ENCODE measurements at places on chromosomes 1 and 21.
A peak's percentile ranks its signal among the peaks of the same experiment; 100 is the strongest.

GRCh38 chr1:58929671-58930325 is 146.0 kb upstream of the JUN start:
- DNase-seq: peak; percentile 77

DNA sequence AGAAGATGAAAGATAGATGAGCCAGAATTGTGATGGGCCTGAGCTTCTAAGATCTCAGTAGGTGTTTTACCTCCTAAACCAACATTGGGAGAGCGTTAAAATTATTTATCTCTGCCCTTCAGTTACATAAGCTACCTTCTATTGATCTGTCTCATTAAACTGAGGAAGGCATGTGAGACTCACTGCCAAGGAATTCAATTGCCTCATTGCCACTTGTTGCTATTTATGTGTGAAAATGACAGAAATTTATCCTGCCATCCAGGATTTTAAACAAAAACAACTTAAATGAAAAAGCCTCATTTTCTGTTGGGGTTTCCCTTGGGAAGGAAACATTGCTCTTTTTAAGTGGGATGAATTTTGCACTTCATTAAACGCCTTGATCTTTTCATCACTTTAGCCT is 78.7 kb upstream of the RUNX1 start:
- no peak for DNase-seq

GRCh38 chr1:117802531-117803257 is 126.7 kb downstream of the GDAP2 start:
- no peak for DNase-seq

GRCh38 chr1:241130881-241131280 is 226.1 kb downstream of the RGS7 start:
- DNase-seq: no peak

DNA sequence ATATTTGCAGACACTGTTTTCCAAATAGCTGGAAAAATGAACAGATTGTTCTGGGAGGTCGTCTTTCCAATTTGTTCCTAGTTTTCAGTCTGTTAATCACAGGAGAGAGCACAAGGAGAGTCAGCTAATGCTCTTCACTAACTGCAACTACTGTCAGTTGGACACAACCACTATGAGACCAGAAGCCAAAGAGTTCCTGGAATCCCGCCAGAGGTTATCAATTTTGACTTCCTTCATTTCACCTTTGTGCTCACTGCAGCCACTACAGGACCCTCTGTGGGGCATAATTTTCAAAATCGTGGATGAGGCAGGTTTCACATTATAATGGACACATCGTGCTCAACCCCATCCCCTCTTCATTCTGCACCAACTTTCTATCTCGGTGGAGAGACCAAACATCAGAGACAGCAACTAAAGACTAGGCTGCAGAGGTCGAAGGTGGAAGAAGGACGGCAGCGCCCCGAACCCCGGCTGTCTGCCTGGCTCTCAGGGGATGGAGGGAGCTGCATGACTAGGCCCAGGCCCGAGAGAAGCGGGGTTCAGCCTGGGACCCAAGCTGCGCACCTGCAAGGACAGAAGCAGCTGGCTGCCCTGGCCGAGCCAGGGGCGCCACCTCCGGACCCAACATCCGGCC is 602 bp downstream of the KIAA0319L start:
- peak; percentile 74 for DNase-seq

DNA sequence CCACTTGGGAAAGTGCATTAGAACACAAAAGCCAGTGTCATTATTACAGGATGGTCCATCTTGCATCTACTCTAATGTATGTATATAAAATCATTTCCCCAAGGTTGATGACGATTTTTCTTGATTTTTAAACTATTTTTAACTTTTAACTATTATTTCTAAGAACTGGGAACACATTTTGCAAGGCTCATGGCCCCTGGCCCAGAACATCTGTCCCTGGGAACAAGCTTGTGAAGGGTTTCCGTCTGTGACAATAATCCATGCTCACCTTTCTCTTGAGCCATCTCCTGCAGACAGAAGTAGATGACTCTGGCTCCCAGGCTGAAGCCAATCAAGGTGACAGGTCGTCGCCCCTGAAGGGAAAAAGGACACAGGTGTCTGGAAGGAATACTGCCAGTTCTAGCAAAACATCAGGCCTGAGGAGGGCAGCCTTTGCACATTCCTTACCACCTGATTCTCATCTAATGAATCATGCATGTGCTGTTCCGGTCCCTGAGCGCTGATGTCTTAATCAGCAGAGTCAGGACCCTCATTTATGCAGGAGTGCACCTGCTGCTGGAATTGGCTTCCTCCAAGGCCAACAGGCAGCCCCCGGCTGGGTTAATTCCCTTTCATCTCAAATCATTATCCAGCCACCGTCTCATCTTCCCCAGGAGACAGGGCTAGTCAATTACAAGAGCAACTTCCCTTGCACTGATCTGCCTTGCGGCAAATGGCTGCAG is 62.5 kb downstream of the TMCO4 start:
- no peak for DNase-seq

GRCh38 chr1:199585392-199585791 is 442.1 kb upstream of the NR5A2 start:
- DNase-seq: no peak

- DNase-seq: no peak
These were observed 275.9 kb upstream of the CACYBP start for GRCh38 chr1:174723816-174724215.

GRCh38 chr1:45685308-45686014 is 872 bp downstream of the GPBP1L1 start:
- peak; percentile 24 for DNase-seq

Data from K562 (cell line).